ENCODE measurements at places on chromosomes 6 and 20.

DNA sequence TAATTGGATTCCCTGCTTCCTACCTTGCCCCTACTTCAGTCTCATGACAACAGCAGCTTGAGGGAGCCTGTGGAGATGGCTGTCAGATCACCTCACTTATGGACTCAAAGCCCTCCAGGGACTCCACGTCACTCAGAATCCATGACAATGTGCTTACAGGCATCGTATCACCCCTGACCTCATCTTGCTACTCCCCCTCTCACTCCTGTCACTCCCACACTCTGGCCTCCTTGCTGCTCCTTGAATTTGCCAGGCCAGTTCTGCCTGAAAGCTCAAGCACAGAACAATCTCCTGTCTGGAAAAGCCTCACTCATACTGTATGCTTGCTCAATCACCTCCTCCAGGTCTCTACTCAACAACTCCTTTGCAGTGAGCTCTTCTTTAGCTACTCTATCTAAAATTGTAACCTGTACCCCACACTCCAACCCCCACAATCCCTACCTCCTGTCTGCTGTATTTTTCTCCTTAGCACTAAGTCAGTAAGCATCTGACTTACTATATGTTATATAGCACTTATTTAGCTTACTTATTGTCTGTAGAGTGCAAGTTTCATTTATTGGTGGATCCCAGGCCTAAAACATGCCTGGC lies 10.7 kb upstream of the GSTA4 start:
- DNase-seq, result no peak

DNA sequence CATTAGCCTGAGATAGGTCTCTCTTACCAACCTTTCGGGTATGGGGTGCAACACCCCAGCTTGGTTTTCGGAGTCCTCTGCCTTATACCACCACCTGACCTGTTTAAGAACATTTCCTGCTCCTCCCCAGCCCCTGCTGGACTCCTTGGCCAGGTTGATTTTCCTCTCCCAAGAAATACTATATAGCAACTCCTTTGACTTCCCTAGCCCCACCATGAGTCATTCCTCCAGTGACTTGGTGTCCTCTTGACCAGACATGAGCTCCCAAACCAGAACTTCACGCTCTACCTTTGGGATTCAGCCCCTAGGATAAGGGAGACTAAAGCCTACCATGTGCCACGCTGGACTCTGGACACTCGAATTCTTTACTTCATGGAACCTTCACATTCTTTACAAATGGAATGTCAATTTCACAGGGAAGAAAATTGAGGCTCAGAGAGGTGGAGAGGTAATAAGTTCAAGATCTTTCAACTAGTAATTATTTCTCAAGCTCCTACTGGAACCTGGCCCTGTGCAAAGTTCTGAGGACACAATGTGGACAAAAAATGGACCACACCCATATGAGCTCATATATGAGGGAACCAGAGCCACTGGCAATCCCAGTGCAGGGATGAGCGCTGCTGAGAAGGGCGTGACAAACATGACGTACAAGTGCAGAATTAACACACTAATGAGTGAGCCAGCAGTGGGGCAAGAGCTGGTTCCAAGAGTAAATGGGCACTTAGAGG lies 48.2 kb downstream of the SIRPA start:
- DNase-seq, result no peak

- peak; percentile 65 for DNase-seq
Measured at GRCh38 chr6:145735356-145736165, at the start of gene EPM2A. TSS of gene EPM2A (minus strand) at chr6:145735520. CDS start at chr6:145735498, 22 bp downstream.

GRCh38 chr20:32751702-32752457 lies 8.6 kb upstream of the COMMD7 start:
- DNase-seq, result no peak

DNA sequence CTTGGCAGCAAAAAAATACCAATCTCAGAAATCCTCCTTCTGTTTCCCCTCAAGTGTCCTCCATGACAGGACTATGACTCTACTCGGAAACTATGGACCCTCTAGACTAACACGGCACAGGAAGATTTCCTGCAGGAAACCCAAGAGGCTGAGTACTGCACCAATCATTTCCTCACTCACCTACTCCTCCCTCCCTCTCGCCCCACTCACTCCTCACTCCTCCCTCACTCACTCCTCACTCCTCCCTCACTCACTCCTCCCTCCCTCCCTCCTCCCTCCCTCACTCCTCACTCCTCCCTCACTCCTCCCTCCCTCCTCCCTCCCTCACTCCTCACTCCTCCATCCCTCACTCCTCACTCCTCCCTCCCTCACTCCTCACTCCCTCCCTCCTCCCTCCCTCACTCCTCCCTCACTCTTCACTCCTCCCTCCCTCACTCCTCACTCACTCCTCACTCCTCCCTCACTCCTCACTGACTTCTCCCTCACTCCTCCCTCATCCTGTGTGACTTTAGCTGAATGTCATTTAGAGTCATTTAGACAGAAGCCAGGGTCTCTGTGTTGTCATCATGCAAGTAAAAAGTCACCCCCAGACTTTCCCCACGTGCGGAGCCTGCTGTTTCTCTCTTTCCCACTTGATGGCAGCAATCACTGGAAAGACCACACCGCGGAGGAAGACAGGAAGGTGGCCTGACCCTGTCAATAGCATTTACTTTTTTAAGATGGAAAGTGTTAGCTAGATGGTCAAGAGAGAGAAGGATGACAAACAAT lies 226.8 kb upstream of the PDE10A start:
- peak; percentile 54 for DNase-seq

GRCh38 chr6:112307707-112308106 lies 39.4 kb upstream of the RFPL4B start:
- no peak for DNase-seq

GRCh38 chr6:6319952-6320811 lies at the start of gene F13A1:
TSS of gene F13A1 (minus strand) at chr6:6320662. CDS start at chr6:6318664, 1,998 bp downstream.
- no peak for DNase-seq

GRCh38 chr6:22024973-22025467 lies 271.8 kb downstream of the PRL start:
- no peak for DNase-seq

All from neural crest cell (in vitro differentiated cells).